ENCODE measurements at places on chromosomes 4 and X. TPM values are rescaled to one million over a fixed set of nuclear protein-coding genes. Genes with fewer than 3 reads are reported as not detected.

Gene SMS
- polyA plus RNA-seq: 150 TPM

Gene CMC4
- 9.9 TPM for polyA plus RNA-seq

Gene IL2
- polyA plus RNA-seq: not detected

Gene ZDHHC9
- 40.1 TPM for polyA plus RNA-seq

Gene CHRNA9
- polyA plus RNA-seq: 0.82 TPM

Gene ACOX3
- 15.5 TPM for polyA plus RNA-seq

Gene COL25A1
- polyA plus RNA-seq: 23.1 TPM

Gene KLHL4
- polyA plus RNA-seq: 6.1 TPM

DNA sequence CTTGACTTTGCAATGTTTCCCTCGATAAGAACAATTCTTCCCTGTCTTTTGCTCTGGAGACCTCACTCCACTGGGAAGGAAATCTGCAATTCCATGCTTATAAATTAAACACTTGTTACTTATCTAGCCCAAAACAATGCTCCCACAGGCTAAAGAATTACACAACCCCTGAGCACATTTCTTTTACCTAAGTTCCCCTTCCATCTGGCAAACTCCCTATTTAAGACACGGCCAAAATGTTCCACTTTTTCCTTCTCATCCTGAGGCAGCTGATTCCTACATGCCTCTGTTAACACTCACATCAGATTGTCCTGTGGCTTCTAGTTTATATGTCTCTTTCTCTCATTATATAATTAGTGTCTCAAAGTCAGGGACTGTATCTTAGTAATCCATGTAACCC is 211.7 kb downstream of the COX18 start:
- no peak for DNase-seq

DNA sequence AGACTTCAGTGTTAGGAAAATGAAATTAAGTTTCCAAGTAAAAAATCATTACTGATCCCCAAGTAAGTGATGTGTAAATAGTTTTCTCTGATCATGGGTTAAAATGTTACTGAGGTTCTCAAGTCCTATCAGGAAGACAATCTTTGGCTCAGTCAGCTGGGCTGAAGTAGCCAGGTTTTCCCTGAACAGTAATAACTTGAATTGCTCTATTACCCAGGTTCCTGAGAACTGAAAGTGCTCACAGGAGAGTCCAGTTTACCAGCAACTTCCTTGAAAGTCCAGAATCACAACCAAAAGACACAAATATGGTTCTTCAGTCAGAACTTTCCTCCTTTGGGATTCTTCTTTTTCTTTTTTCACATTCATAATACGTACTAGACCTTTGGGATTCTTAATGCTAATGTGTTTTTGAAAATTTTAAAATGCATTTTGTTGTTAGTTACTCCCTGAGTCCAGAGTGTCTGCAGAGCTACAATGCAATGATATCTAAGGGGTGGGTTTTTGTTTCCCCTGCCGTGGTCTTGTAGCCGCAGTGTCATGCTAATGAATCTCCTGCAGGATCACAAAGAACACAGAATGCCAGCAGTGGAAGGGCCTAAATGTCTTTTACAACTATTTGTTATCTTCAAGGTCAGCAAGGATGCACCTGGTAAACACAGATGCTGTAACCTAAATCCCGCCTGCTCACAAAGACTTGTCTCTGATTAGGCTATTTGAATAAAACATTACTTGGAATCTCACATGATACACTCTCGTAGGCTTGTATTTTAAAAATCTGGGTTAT is 439.8 kb upstream of the NR3C2 start:
- DNase-seq: no peak

DNA sequence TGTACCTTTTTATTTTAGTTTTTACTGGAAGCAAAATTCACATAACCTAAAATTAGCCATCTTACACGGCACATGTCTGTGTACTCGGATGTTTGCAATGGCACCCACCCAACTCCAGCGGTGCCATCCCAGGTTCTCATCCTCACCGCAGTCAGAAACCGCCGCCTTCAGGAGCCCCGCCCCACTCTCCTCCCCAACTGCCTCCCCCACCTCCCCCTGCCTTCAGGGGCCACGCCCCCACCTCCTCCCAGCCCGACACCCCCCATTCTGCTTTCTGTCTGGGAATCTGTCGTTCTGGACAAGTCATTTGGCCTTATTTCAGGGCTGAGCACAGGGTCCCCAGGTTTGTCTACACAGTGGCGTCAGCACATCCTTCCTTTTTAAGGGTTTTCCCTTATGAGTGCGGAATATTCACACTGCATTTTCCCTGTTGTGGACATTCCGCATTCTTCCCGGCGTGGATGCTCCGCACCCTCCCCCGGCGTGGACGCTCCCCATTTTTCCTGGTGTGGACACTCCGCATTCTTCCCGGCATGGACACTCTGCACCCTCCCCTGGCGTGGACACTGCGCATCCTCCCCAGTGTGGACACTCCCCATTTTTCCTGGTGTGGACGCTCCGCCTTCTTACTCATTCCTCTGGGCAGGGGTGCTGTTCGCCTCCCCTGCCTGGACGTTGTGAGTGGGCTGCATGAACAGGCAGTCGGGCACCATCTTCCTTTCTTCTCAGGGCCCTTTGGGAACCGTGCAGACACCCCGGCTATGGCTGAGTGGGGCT is 135.4 kb upstream of the NKX1-1 start:
- no peak for DNase-seq

GRCh38 chrX:1481636-1482529 is 29.2 kb upstream of the ASMTL start:
- no peak for DNase-seq

DNA sequence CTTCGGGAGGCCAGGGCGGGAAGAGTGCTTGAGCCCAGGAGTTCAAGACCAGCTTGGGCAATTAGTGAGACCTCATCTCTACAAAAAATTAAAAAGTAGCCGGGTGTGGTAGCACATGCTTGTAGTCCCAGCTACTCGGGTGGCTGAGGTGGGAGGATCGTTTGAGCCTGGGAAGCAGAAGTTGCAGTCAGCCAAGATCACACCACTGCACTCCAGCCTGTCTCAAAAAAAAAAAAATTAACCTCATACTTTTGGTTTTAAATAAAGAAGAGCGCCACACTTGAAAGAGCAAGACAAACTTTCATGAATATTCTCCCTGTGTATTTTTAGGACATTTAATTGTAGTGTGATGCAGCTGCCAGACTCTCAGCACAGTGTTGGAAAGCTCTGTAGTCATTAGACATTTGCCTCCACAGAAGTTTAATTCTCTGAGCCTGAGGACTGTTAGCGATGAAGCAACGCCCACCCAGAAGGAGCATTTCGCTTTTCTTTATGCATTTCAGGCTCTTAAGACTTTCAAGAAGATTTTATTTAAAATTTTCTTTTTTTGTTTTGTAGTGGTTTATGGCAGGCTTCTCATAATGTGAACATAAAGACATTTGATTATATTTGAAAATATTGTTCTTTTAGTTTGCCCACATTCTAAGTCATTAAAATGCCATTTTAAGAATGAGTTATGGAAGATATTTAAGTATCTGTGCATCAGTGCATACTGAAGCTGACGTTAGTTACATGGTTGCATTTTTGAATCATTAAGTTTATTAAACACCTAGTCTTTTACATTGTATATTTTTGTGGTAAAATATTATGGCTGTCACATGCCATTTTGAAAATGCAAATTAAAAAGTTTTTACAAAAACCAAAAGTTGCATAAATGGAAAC is 45.8 kb downstream of the DCLK2 start:
- DNase-seq: no peak

DNA sequence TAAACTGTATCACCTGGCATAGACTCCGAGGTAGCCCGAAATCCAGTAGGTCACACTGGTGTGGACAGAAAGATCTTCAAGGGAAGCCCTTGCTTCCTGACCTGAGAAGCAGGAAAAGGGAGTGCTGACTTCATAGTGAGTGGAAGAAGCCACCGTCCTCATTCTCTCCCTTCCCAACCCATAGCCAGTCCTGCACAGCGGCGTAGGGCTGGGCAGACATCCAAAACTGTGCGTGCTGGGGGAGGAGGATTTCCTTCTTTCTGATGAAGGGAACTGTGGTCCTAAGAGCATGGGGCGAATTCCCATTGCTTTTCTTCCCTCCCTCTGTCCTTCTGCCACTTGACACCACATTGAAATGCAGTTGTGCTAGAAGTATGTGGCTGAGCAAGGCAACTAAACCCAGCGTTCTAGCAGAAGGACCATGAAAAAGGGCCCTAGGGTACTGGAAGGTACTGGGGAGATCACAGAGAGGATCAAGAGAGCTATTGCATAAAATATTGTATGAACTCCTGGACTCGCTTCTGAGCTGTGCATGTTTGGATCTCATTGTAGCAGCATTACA is 66.9 kb downstream of the STOX2 start:
- DNase-seq: no peak

DNA sequence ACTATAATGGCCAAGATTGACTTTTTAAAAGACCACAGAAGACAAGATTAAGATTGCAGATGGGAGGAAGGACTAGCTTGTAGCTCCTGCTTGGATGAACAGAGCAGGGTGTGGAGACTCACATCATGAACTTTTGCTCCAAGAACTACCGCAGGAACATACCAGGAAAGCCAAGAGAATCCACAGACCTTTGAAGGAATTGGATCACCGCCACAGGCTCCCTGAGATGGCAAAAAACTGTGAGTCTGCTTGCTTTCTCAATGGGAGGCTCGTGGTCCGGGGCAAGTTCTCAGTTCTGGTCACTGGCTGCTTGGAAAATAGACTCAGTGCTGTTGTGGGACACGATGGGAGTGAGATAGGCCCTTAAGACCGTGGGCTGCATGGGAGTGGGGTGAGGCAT is 276.6 kb downstream of the CCSER1 start:
- DNase-seq: no peak

DNA sequence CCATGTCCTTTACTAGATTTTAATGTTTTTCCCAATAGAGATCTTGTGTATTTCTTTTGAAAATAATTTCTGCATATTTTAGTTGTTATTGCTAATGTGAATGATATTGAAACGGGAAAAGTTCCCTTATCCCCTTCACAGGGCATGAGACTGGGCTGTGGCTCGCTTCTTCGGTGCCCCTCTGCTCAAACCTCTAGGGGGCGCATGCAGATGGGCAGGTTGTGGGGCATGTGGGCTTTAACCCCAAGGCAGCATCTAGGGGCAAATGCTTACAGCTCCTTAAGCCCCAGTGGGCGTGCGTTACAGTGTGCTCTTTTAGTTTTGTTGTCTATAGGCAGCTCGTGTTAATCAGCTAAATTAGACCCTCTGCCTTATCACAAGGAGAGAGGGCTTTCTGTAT is 194.7 kb downstream of the OPHN1 start:
- no peak for DNase-seq

DNA sequence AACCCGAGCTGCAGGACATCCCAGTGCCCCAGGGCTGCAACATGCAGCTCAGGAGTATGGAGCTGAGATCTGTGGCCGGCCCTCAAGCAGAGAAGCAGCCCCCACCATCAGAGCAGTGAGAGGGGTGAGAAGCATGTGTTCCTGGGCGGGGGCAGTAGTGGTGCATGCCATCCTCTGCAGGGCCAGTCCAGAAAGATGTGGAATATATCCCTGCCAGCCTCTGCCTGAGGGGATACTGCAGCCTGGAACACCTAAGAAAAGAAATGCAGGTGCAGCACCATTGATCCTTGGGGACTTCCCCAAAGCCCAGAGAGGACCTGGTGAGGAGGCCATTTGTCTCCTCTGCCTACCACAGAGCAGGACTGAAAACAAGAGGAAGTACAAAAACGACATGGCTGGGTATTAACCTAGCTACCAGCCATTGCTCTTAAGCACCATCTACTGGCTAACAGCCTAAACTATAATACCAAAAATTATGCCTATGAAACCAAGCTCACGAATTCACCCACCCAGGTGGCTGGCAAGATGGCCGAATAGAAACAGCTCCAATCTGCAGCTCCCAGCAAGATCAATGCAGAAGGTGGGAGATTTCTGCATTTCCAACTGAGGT is 158.8 kb downstream of the ADGRA3 start:
- no peak for DNase-seq

DNA sequence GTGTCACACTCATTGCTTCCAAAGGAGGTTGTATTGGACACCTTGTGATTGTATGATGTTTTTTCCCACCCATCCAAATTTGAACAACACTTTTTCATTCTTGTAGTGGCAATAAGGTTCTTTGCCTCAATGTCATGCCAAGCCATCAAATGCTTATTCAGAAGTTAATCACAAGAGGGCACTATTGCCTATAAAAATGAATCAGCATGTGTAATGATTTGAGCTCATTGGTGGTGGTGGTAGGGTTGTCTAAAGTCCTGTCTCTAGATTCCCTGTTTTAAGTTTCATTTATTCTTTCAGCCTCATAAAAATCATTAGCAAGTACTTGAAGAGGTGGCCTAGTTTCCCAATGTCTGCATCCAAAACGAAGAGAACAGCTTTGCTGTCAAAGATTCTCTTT is 37.0 kb downstream of the IRS4 start:
- DNase-seq: peak; percentile 25

- no peak for DNase-seq
These were observed 8.0 kb upstream of the PYURF start for GRCh38 chr4:88531549-88531948.

DNA sequence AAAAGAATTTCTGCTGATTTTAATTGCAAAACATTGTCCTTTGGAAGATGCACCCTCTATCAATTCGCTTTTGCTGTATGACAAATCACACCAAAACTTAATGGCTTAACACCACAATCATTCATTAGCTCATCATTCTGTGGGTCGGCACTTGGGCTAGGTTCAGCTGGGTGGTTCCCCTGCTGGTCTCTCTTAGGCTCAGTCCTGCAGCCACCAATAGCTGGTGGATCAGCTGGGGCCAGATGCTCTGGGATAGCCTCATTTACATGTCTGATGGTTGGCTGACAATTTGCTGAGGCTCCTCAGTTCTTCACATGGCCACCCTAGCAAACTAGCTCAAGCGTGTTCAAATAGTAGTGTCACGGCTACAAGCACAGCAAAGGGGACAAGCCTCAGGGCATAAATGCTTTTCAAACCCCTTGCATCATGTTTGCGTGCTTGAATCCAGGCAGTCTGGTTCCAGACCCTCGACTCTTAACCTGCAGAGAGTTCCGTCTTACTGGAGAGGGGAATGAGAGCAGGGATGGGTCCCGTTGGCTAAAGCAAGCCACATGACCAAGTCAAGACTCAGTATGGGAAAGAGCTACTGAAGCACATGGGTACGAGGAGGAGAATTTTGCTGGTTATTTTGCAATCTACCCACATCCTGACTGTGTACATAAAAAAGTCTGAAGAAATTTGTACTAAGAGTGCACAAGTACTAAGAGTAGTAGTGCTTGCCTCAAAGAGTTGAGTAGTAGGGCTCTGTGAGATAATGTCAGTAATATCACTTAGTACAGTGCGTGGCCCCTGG is 7.5 kb upstream of the ACSL1 start:
- DNase-seq: no peak

DNA sequence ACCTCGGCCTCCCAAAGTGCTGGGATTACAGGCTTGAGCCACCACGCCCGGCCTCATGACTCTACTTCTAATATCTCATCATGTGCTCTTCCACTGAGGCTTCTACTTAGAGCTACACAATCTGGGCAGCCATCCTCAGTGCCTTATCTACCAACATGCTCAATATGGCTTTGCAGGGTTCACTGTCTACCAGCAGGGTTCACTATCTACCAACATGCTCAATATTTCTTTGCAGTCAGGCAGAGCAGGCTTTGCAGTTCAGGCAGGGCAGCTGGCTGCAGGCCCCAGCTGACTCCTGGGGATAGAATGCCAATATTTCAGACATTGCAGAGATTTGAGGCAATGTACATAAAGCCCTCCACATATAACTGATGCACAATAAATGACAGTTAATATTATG is 47.5 kb downstream of the PKD2 start:
- no peak for DNase-seq
